Lung microvascular endothelial cell (primary cell): ENCODE measurements at places on chromosomes 2 and 18. TPM values are rescaled to one million over a fixed set of nuclear protein-coding genes. Genes with fewer than 3 reads are reported as not detected.

MREG gene
- 0.40 and 1.5 TPM in 2 replicates for total RNA-seq

ALK gene
- not detected in 2 replicates for total RNA-seq

- DNase-seq = no peak
These were observed 84.3 kb downstream of the EFEMP1 start for GRCh38 chr2:55839182-55839819.

VAMP5 gene
- 85.9 and 135 TPM in 2 replicates for total RNA-seq

DNA sequence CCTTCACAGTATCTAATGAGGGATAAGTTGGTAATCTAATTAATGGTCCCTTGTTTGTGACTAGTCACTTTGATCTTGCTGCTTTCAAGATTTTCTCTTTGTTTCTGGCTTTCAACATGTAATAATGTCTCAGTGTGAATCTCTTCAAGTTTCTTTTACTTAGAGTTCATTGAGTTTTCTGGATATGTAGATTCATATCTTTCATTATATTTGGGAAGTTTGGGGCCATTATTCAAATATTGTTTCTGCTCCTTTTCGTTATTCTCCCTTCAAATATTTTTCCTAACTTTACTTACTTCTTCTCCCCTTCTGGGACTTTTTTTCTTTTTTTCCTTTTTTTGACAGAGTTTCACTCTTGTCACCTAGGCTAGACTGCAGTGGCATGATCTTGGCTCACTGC lies 21.1 kb upstream of the NAPG start:
- DNase-seq = no peak

TCF23 gene
- not detected in 2 replicates for total RNA-seq

DNA sequence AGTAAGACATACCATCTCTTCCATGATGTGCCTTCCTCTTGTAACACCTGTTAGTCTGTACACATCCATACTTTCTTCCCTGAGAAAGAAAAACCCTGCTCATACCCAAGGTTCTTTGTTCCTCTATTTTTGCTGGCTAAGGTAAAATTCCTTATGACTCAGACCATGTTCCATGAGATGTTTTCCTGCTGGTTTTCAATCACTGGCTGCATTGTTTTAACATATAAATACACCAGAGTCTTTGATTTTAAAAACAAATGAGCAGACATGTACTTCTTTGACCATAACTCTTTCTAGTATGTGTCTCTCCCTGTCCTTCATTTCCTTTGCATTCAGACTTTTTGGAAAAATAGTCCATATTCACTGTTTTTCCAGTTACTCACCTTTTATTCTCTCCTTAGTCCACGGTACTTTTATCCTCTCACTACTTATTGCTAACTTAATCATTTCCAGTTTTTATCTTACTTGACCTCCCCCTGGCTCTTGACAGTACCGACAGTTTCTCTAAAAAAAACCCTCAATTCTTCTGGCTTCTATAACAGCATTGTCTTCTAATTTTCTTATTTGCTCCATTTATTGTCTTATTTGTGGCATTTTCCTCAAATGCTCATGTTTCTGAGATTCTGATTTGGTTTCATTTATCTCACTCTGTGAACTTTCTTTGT lies 4.3 kb downstream of the VAPA start:
- DNase-seq = peak; percentile 80

DNA sequence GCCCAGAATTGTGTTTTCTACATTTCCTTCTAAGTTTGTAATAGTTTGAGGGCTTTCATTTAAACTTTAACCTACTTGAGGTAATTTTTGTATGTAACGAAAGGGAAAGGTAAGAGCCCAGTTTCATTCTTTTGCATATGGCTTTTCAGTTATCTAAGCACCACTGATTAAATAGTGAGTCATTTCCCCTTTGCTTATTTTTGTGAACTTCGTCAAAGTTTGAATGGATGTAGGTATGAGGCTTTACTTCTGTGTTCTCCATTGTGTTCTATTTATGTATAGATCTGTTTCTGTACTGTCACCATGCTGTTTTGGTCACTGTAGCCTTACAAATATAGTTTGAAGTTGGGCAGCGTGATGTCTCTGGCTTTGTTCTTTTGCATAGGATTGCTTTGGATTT lies 944.8 kb upstream of the CNTNAP5 start:
- DNase-seq = no peak

DNA sequence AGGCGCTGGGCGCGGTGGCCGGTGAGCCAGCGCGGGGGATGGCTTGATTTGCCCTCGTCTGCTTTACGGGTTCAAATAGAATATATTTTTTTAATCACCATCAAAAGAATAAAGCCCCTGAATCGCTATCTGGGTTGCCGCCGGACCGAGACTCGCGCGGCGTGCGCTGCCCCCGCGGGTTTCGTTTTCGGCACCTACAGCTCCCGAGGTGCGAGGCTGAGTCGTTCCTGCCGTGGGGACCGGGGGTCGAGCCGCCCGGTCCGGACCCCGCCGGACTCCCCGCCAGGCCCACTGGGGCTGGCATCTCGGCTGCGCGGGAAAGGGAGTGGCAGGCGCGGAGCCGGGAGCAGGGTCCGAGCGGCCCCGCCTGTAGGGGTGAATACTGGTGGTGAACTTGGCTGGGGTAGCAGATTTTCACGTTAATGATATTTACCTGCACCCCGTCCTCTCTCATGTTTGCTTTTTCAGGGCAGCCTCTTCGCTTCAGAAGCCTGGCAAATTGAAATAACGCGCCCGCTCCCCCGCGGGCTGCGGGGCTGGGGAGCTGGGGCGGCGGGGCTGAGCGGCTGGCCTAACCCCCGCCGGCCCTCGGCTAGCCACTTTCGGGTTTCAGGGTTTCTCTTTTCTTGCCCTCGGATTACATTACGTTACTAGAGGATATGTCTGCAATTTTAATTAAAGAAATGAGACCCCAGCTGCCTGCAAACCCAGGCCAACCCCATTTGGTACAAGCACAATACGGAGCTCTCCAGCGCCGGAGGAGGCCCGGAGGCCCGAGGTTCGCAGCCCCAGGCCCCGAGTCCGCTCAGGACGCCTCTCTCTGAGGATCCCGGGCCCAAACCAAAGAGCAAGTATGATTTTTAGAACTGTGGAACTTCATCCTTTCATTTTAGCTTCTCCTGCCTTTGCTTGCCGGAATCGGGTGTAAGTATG lies 1.7 kb upstream of the CELF4 start:
- DNase-seq = peak; percentile 5

AFF3 gene
- under 0.01 TPM in 2 replicates for total RNA-seq

DNA sequence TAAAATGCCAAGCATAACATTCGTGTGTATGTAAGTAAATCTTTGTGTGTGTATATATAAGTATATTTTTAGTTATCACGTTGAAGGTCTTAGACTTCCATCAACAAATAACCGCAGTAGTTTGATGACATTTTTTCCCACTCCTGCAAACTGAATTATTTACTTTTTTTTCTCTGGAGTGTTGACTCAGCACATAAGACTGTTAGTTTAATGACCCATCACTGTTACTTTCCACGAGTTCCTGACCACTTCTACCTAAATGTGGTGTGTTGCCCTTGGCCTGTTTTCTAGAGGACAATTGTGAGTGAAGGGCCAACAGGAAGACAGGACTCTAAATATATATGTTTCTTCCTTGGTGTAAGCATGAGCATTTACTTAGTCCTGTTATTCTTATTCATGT lies 71.3 kb upstream of the TXNDC2 start:
- DNase-seq = peak; percentile 39

GRCh38 chr2:157149270-157149669 lies 108.2 kb upstream of the GALNT5 start:
- DNase-seq = no peak

- no peak for DNase-seq
These were observed 296.7 kb downstream of the PIEZO2 start for GRCh38 chr18:10852385-10853303.

DNA sequence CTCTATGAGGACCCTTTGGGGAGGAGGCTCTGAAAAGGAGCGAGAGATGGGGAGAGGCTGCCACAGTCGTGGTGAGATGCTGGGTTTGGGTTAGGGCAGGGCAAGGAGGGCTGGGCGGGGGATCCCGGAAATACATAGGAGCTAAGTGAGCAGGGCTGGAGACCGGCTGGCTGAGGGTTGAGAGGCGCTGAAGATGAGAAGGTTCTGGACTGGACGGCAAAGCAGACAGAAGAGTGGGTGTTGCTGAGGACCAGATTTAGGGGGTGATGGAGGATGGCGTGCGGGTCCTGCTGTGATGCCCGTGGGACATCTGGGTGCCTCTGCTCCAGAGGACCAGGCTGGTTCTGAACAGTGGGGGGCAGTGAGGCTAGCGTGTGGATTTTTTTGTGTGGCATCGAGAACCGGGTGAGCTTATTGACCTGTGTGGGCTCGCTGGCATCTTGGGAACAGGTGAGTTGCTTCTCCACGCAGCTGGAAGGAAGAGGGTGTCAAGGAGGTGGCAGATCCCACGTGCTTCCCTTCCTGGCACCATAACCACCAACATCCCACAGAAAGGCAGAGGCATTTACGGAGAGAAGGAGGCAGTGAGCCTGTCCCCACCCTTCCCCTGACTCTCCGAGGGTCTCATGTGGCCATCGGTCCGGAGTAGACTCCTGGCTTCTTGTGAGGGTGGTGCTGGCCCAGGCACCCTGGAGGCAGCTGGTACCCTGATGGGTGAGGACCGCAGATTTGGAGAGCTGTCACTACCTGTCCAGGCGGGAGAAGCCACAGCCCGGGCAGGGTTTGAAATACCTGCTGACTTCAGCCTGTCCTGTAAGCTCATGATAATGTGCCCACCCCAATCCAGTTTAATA lies 70.3 kb downstream of the ASB1 start:
- DNase-seq = no peak

DNA sequence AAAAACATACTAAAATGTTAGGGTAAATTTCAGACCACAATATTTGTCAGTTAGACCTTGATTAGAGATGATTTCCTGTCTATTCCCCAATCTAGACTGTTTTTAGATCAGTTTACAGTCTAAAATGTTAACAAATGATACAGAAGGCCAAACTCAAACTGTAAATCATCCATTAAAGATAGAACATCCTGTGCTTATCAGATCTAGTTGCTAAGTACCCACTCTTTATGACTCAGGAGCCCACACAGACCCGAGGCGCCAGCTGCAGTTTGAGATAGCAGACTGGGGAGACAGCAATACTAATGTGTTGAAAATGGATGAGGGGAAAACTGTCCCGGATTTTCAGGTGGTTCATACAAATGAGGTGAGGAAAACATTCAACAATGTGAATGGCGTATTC lies 113.3 kb downstream of the SCG2 start:
- peak; percentile 82 for DNase-seq

DNA sequence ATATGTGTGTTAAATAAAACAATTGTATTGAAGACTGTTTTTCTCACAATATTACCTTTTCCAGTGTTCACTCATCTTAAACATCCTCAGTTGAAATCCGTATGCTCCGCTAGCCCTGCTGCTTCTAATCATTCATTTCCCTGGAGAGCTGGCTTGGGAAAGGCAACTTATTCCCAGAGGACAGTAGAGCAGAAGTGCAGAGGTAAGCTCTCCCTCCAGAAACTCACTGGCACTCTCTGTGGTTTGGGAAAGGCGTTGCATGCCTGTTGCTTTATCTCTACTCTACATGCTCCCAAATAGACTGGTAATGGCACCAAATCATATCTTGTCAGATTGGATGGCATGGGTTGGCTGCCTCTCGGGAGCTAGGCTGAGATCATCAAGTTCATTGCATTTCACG lies 117.1 kb upstream of the BOD1L2 start:
- peak; percentile 24 for DNase-seq

FABP1 gene
- total RNA-seq = not detected in 2 replicates

- DNase-seq = no peak
These were observed 29.3 kb upstream of the TWIST2 start for GRCh38 chr2:238818561-238818960.

DNA sequence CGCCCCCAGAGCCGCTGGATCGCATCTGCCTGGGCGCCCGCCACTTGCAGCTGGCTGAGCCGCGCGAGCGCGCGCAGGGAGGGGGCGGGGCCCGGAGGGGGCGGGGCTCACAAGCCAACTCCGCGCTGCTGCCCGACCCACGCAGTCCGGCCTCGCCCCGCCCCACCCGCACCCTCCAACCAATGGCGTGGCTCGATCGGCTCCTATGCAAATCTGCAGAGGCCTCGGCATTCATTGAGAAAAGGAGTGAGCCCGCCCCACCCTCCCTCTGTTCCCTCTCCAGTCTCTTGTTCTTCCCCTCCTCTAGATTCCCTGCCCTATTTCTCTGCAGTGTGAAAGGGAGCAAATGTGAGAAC lies at the start of gene ALK:
ALK (minus strand) TSS at position 27 of the 356 bp plus-strand sequence. CDS start 927 bp downstream, outside the sequence.
- peak; percentile 70 for DNase-seq

DNA sequence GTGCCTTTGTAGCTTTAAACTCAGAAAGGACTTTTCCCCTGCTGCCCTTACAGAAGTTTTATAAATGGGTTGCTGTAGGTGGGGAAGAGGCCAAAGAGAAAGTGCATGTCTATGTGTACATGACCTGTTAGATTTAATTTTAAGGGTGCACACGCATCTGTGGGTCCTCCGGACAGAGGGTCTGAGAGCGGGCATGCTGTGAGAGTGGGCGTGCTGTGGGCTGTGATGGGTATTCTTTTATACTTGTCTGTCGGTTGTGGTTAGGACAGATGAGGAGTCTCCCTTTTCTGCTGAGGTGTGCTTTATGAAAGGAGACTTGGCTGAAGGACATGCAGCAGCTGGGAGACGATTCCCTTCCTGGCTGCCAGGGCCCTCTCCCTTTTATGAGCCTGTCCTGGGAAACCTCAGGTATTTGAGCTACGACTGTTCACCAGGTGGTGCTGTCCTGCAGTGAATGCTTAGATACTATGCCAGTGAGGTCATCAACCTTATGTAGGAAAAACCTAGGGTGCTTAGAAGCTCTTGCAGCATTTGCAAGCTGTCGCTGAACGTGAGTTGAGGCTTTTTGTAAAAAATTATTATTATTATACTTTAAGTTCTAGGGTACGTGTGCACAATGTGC lies 67.5 kb downstream of the TANC1 start:
- peak; percentile 67 for DNase-seq

DNA sequence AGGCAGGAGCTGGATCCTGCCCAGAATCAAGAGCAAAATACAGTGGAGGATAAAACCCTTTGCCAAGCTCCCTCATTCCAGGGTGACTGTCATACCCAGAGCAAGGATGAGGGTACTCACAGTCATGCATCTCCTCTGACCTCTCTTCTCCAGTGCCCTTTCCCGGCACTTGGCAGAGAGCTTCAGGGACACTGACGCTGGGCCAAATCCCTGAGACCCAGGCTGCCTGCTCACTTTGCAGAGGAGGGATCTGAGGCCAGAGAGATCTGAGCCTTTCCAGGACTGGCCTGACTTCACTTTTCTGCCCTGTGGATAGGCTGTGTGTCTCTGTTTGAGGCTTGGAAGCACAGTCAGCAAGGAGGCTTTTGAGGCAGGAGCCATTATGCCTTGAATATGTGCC lies 330.0 kb downstream of the CELF4 start:
- no peak for DNase-seq

- no peak for DNase-seq
These were observed 203.4 kb upstream of the ID2 start for GRCh38 chr2:8478471-8478793.
